NCI-H446 (cell line): ENCODE measurements at places on chromosomes 3 and 15.
A peak's percentile ranks its signal among the peaks of the same experiment; 100 is the strongest.

DNA sequence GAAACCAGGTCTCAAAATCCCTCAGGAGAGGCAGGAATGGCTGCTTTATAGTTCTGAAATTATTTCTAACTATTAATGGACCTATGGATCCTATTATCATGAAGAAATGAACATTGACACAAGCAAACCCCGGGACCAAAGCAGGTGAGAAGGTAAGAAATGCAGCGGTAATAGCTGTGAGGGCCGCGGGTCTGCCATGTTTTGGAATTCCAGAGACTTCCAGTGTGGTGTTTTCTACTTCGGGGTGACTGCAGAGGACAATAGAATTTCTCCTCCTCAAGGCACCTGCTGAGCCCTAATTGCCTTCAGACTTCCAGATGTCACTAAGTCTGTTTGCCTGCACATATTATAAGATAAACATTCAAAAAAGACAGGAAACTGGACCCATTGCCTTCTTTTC is 437.4 kb downstream of the GABRG3 start:
- no peak for DNase-seq

DNA sequence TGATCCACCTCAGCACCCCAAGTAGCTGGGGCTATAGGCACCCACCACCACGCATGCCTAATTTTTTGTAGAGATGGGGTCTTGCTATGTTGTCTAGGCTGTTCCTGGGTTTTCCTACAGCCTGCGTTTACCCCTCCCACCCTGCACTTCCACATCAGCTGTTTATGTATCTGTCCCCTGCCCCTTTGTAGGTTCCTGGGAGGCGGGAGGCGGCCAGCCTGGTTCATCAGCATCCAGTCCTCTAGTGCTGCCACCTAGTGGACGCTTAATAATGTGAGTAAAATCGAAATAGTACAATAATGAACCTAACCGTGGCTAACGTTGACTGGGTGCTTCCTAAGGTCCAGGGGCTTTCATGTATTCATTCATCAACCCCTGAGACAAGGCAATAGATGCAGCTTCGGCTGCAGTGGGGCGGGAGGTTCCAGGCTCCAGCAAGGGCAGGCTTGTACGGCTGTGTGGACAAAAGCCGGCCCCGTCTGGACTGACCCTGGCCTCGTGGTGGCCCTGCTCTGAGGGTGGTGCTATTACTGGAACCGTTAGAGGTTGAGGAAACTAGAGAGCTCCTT is 1.2 kb upstream of the LCTL start:
- peak; percentile 69 for DNase-seq

DNA sequence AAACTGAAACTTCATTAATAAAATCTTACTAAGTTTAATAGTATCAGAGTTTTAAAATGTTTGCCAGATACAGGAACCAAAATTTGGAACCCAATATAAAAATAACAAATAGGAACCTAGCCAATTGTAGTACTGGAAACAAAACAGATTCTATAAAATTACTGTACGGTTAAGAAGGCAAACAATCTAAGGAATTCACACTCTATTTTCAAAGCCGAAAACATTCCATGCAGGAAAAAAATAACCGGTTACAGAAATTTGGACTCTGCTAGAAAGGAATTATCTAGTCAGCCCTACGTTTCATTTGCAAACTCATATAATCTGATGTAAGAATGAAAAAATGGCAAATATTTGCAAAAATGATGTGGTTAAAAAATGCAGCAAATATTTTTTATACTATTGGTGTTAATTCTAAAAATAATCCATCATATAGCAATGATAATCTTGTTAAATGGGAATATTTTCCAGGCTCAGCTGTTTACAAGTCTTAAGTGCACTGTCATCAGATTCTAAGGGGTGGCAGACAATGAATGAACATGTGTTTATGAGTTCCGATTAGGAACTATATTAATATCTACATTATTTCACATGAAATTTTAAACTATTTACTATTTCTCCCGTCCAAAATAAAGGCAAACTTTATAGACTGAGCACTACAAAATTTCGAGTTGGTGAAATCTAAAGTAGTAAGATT is 58.1 kb downstream of the DCBLD2 start:
- no peak for DNase-seq

- DNase-seq: no peak
Observed at GRCh38 chr3:78895528-78895927, 872.3 kb downstream of the ROBO1 start.

GRCh38 chr15:75309711-75310110 is 26.2 kb upstream of the COMMD4 start:
- DNase-seq: no peak
